ENCODE measurements at places on chromosomes 16 and 17.

DNA sequence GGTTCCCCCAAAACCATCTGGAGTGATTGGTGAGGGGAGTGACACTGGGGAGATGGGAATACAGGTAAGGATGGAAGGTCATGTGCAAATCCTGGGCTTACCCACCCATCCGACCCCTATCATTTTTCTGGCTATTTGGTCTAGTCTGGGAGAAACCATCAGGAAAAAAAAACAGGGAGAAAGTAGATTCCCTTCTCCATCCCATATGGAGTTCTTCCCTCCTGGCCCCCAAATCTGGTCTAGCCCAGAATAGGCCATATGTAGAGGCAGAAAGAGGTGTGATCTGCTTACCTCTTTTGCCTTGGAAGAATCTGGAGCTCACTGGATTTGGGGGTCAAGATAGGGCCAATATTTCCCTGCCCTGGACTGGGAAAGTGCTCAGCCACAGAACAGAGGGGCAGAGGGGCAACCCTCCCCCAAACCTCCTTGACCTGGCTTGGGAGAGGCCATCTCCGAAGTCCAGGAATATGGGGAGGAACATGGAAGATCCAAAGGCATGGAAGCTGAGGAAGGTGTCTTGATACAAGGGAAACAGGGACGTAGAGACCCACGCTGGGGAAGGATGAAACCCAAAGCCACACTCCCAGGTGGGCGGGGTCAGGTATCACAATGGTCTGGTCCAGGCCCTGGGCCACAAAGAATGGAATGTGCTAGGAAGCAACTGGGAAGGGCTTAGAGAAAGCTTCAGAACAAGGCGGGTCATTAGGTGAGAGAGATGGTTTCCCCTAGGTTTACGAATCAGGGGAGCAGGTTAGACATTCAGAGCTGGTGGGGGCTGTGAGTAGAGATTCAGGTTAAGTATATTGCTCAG lies 16.2 kb downstream of the CHRNB1 start:
- DNase-seq: no peak

GRCh38 chr16:69408475-69408874 lies 15.9 kb upstream of the CYB5B start:
- no peak for DNase-seq

DNA sequence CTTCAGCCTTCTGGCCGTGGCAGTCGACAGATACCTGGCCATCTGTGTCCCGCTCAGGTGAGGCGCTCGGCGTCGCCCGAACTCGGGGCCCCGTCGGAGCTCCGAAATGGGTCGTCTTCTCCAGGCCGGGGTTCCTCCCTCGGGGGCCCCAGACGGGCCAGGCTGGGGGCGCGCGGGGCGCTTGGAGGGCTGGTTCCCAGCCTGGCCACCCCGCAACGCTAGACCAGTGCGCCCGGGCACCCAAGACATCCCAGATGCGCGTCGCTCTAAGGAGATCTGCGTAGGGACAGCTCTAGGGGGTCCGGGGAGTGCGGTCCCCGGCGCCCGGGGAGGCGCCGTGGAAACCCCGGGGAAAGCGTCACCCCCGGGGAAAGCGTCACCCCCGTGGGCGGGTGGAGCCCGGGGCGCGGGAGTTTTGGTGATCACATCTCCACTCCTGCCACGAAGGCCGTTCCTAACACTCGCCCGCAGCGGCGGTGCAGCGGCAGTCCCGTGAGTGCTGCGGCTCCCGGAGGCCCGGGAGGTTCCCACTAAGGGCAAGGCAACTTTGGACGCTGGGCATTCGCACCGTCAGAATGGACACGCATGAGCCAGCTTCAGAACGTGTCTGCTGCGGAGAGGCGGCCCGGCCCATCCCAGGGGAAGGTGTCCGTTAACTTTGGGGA lies 729 bp downstream of the ADORA2B start:
- no peak for DNase-seq

- DNase-seq: no peak
These were observed 2.5 kb upstream of the SLC13A2 start for GRCh38 chr17:28470914-28471366.

DNA sequence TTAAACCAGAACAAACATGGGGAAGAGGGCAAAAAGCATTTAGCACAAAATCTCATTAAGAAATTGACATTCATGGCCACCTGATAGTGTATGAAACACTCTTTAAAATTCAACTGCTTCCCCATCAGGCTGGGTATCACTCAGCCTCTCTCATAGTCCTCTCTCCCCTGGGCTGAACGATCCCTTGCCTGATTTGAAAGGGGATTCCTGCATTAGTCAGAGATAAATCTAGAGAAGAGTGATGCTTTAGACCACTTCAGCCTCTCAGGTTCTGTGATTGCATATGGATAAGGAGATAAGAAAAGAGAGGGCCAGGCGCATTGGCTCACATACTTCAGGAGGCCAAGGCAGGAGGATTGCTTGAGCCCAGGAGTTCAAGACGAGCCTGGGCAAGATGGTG lies 280.0 kb downstream of the SOX9 start:
- DNase-seq: no peak

GRCh38 chr17:39738568-39738901 lies 797 bp downstream of the GRB7 start:
- DNase-seq: peak; percentile 28

GRCh38 chr17:72569148-72569946 lies 448.5 kb downstream of the SOX9 start:
- DNase-seq: no peak

- DNase-seq: no peak
These were observed 3.4 kb upstream of the NUBP1 start for GRCh38 chr16:10740000-10740844.

DNA sequence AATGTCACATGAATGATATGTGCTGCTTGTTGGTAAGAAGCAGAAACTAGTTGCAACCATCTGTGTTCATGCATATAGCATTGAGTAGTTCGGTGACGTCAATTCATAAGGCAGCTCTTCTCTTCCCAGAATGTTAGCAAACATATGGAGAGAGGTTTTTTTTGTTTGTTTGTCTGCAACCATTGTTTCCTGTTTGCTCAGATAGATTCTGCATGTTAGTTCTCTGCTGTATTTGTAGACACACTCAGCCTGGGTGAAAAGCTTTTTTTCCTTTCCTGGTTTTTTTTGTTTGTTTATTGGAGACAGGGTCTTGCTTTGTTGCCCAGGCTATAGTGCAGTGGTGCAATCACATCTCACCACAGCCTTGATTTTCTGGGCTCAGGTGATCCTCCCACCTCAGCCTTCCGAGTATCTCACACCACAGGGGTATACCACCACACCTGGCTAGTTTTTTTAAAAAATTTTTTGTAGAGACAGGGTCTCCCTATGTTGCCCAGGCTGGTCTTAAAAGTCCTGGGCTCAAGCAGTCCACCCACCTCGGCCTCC lies 16.7 kb downstream of the WSB1 start:
- no peak for DNase-seq

DNA sequence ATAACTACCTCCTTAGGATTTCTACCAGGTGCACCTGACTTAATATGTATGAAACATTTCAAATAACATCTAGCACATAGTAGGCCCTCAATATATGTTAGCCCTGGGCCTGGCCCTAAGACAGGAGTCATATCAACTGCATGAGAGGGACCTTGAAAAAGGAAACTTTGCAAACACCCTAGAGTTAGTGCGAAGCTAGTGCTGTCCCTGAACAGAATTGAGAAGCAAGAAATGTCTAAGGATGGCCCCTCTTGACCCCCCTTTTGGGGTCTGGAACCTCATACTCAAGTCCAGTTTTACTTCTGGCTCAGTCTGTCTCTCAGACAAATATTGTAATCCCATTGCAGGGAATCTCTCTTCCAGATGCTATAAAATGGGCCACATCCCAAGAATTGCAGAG lies 80.5 kb downstream of the CBLN1 start:
- no peak for DNase-seq

DNA sequence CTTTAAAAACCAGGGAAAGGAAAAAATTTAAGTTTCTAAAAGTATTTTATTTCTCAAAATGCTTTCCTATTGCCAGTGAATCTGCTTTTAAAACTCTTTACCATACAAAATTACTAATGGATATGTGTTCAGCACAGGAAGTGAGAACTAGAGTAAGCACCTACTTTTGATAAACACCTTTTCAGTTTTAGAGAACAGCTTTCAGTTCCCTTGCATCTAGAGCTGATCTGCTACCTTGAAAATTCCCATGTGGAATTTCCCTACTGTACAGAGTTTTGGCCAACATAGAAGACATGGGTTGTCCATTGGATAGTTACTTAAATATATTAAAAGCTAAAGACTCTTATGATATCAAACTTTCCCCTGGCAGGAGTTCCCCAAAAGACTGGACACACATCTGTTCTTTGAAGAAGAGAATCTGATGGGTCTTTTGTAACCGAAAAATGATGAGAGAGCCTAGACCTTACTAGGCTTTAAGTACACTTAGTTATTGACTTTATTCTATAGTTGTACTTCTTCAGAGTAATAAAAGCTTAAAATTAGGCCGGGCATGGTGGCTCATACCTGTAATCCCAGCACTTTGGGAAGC lies 112.1 kb upstream of the CNTNAP4 start:
- DNase-seq: no peak

- DNase-seq: no peak
These were observed 43.2 kb upstream of the FOXJ1 start for GRCh38 chr17:76184290-76184689.
